ENCODE measurements at places on chromosomes 5 and 9. TPM values are rescaled to one million over a fixed set of nuclear protein-coding genes. Genes with fewer than 3 reads are reported as not detected.

The FBP2 gene
- not detected for total RNA-seq

The TLN1 gene
- total RNA-seq: 294 TPM

The CDH9 gene
- 0.13 TPM for total RNA-seq

- DNase-seq: no peak
Observed at GRCh38 chr5:137283801-137284200, 215.3 kb downstream of the SPOCK1 start.

GRCh38 chr9:101468116-101468515, 32.5 kb upstream of the ALDOB start:
- no peak for DNase-seq

DNA sequence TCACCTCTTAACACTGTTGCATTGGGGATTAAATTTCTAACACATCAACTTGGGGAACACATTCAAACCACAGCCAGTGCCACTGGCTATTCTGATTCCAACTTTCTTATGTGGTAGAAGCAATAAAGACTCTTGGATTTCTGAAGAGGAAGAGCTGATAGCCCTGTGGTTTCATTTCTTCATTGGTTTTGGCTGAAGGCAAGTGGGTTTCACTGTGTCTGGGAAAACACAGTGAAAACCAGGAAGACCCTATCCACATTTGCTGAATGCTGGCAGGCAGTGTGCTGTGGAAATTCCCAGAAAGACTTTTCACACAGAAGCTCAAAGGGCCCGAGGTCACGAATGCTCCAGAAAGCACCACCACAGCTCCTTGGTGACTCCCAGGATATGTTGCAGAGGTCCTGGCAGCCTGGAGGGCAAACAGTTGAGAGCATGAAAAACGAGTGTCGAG, 67.1 kb downstream of the DAPK1 start:
- no peak for DNase-seq

The RANBP17 gene
- total RNA-seq: 0.62 TPM

DNA sequence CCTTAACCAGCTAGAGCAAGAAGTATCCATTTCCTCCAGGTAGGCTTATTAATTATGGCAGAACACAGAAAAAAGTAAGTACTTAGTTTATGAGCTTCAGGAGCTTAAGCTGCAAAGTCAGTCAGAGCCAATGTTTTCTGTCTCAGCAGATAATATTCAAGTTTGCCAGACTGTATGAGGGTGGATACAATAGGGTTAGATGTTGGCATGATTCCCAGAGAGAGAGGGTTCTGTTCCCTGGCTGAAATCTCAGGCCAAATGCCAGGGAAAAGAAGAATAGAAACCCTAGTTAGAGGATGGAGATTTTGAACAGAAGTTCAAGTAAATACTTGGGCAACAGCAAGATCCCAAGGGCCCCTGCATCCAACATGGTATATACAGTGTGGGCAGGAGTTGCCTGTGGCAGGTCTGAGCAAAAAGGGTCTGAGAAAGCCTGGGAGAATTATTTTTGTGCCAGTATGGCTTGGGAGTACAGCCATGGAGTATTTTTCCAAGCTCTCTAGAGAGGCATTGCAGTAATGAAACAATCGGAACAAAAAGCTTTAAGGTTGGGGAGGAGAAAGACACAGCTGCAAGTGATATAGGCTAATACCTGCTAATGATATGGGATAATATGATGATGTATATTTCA, 31.0 kb upstream of the ISOC1 start:
- DNase-seq: no peak

DNA sequence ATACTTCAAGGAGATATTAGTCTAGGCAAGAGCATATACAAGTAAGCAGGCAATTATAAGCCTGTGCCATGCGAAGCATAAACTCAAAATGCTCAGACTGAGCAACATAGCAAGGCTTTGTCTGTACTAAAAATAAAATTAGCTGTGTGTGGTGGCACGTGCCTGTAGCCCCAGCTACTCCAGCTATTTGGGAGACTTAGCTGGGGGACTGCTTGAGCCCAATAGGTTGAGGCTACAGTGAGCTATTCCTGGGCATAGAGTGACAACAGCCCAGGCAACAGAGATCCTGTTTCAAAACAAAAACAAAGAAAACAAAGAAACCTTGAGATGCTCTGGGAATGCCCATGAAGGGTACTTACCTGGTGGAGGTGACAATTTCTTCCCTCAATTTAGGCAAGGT, 130.5 kb upstream of the ZNF608 start:
- DNase-seq: no peak

The PHYHD1 gene
- total RNA-seq: 5.5 TPM

The BTNL3 gene
- total RNA-seq: not detected

DNA sequence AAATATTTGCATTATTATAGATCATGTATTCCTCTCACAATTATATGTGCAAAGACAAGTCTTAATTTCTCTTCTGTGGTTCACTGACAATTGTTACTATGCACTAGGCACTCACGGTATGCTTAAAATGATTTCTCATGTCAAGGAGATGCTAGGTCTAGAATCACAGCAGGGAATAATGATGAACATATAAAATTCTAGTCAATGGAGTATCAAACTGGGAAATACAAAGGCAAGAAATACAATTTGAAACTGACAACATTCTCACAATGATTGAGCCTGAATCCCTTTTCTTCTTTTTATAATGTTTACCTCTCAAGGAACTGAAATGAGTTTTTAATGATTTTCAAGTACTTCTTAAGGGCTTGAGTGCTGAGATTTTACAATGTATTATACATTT, 302.3 kb upstream of the GRAMD2B start:
- no peak for DNase-seq

GRCh38 chr9:130343445-130343918, 77.9 kb downstream of the HMCN2 start:
- DNase-seq: peak; percentile 13

- DNase-seq: no peak
Observed at GRCh38 chr9:126417684-126418083, 91.1 kb downstream of the MVB12B start.

The BAAT gene
- 0.35 TPM for total RNA-seq

The ROR2 gene
- total RNA-seq: not detected

The NSG2 gene
- total RNA-seq: not detected

DNA sequence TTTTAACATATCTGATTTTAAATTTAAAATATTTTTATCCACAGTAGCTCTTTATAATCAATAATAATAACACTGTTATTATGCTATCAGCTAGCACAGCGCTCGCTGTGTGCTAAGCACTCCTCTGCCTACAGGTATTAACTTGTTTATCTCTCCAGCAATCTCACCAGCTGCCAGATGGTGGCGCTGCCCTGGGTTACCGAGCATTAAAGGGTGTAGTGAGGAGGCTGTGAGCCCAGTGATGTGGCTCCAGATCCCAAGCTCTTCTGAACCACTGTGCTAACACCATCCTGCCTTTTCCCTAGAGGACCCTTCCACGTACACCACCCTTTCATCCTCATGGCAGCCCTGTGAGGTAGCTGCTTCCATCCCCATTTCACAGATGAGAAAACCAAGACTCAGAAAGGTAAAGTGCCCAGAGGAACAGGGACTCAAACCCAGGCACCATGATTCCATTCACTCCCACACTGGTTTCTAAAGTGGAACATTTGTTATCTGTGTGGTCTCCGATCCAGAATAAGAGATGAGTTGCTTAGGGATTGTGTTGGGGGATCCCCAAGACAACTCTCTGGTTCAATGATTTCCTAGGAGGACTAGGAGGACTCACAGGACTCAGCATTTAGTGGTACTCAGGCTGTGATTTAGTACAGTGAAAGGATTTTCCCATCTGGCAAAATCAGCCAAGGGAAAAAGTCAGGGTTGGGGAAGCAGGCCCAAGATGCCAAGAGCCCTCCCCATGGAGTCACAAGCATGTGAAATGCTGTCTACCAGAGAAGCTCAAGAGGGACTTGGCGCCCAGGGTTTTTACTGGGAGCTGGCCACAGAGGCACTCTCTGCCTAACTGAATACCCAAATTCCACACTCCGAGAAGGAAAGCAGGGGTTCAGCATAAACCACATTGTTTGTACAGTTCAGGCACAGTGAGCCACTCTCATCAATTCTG, 7.0 kb downstream of the IGFBPL1 start:
- DNase-seq: peak; percentile 20

The IL13 gene
- total RNA-seq: 0.44 TPM

The STK10 gene
- 331 TPM for total RNA-seq

The PCDHA4 gene
- total RNA-seq: not detected

GRCh38 chr5:149411738-149412519, 32.8 kb upstream of the IL17B start:
- no peak for DNase-seq

DNA sequence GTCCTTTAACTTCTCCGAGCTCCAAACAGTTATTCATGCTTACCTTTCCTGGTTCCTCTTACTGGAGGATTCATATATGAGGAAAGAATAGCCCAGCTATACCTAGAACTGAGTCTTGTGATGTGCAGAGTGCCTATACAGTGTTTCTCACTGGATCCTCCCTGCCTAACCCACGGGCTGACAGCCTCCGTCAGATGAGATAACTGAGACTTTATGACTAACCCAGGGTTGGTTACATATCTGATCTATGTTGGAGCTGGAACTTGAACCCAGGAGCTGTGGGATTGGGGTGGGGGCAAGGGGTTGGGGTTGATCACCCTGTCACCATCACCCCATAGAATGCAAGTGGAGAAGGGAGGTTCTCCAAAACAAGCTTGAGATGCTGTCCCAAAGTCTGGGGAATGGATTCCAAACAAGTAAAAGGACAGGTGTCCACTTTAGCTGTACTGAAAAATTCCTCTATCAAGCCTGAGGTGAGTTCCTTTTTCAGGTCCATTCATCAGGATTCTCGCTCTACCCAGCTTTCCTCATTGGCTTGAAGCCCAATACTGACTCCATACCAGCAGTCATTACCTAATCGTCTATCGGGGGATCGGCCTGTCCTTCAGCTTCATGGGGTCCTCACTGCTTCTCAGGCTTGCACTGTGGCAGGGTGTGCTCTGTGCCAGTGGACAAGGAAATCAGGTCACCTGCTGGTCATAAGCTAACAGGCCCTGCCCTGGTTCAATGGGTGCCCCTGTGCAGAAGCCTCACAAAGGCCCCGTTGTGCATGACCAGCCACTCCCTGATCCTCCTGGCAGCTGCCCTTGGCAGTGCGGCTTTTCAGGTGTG, 100.6 kb downstream of the ARHGAP26 start:
- no peak for DNase-seq

- no peak for DNase-seq
Observed at GRCh38 chr9:100346836-100347235, 5.9 kb downstream of the TEX10 start.

DNA sequence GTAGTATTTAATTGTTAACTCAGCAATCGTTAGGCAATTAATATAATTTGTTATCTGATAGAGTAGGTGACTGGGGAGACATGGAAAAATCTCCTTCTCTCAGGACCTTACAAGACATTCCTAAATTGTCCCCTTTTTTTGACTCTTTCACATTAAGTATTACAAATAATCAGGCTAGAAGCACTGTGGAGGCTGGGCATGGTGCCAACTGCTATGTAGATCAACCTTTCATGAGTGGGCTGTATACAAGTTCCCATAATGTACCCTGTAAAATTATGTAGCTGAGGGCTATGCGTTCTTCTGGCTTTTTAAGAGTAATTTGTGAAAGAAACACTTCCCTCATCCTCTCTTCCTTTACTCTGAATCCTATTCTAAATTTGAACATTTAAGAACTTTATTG, 140.2 kb downstream of the NFIB start:
- DNase-seq: no peak

The ANKDD1B gene
- total RNA-seq: 0.30 TPM

DNA sequence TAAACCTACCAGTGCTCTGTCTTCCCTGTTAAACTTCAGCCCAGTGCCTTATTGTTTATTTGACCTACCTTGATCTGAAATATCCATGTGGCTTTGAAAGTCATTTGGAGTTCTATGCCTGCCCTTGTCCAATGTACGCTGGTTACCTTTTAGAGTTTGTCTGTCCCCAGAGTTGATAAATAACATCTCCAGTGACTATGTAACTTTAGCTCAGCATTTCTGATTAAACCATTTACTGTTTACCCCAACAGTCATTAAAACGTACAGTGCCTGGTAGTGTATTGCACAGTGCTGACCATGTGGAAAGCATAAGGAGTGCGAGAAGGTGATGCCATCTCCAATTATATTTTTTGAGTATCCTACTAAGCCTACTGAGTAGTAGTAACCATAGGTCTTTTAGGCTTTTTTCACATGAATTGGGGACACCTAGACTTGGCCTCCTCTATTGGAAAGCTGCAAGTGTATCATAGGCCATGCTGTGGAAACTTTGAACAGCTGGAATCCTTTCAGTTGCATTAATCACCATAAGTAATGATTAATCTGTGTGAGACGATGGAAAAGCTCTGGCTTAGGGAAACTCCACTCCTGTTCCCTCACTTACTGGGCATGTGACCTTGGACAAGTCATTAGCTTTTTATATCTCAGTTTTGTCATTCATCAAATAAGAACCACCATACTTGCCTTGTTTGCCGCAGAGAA, 93.5 kb downstream of the MAST4 start:
- DNase-seq: no peak

The CLIC3 gene
- total RNA-seq: 6.2 TPM

DNA sequence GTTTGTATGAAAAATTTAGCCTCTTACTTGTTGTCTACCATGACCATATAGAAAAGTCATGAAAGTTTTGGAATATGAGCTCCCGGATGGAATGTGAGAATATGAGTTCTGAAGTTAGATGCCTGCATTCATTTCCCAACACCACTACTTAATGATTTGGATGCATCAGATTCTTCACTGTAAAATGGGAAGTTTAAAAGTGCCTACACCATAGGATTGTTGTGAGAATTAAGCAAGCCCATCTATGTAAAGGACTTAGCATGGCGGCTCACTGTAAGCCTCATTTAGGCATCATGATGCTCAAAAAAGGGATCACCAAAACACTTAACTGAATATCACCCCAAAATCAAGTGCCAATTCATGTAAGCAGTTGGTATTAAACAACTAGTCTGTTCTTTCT, 177.3 kb downstream of the RAB3C start:
- DNase-seq: no peak

DNA sequence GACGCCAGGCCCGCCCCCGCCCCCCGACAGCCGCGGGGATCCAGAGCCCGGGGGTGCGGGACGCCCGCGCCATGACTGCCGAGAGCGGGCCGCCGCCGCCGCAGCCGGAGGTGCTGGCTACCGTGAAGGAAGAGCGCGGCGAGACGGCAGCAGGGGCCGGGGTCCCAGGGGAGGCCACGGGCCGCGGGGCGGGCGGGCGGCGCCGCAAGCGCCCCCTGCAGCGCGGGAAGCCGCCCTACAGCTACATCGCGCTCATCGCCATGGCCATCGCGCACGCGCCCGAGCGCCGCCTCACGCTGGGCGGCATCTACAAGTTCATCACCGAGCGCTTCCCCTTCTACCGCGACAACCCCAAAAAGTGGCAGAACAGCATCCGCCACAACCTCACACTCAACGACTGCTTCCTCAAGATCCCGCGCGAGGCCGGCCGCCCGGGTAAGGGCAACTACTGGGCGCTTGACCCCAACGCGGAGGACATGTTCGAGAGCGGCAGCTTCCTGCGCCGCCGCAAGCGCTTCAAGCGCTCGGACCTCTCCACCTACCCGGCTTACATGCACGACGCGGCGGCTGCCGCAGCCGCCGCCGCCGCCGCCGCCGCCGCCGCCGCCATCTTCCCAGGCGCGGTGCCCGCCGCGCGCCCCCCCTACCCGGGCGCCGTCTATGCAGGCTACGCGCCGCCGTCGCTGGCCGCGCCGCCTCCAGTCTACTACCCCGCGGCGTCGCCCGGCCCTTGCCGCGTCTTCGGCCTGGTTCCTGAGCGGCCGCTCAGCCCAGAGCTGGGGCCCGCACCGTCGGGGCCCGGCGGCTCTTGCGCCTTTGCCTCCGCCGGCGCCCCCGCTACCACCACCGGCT, 1.0 kb downstream of the FOXE1 start:
- peak; percentile 46 for DNase-seq

- no peak for DNase-seq
Observed at GRCh38 chr5:76180814-76181805, 97.9 kb downstream of the SV2C start.
